Anterior cingulate cortex (tissue), 58 donors: ENCODE measurements at places on chromosomes 1 and 21.
A peak's percentile ranks its signal among the peaks of the same experiment; 100 is the strongest.

- DNase-seq: no peak
Observed at GRCh38 chr1:232686346-232686745, 56.4 kb upstream of the SIPA1L2 start.

DNA sequence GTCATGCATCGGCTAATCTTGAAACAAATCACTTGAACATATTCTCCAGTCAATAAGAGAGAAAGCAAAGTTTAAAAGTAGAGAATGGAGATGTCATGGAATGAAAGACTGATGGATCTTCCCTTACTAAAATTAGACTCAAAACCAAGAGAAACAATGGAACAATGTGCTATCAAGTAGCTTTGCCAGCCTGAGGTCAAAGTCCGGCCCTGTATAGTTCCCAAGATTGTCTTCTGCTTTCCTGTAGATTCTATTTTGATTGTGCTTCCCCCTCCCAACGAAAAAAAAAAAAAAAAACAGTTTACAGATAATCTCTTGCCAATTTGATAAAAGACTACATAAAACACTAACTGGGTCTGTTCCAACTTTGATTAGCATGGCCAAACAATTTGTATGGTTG lies 40.8 kb upstream of the KIRREL1 start:
- DNase-seq: no peak

- DNase-seq: no peak
Observed at GRCh38 chr1:78250201-78250600, 204.4 kb downstream of the GIPC2 start.

DNA sequence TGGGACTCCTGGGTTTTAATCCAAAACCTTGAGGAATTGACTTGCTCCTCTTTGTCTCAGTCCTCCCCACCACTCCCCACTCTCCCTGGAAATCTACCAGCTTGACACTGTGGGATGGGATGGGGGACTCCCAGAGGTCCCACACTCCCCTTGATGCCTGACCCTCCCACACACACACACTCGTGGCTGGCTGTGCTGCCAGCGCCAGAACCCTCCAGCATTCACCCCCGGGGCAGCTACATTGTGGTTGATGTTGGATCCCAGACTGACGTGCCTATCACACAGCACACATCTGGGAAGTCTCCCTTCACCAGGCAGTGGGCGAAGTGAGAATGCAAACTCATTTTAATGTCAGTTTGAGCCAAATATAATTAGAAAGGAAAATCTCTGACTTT lies 10.0 kb downstream of the KIRREL1 start:
- DNase-seq: no peak

GRCh38 chr1:16385659-16386453 lies 18.8 kb downstream of the SZRD1 start:
- DNase-seq: no peak

DNA sequence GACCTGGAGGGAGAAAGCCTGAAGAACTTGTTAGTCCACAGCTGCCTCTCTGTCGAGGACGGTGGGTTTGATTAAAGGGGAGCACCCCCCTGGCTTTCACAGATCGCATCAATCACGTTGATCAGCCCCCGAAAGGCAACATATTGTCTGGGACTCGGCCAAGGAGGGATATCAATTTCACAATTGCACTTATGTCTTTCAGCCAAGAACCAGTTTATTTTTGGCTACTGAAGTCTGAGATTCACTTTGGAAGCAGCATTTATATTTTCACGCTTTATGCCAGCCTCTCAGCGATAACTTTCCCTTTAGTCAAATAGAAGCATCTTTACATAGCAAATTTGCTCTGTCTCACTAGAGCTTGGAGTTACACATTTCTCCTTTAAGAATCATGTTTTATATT lies 253.2 kb upstream of the RRP15 start:
- no peak for DNase-seq

- DNase-seq: no peak
Observed at GRCh38 chr1:25072461-25072860, 142.4 kb upstream of the RUNX3 start.

GRCh38 chr1:150150133-150151021 lies 661 bp downstream of the PLEKHO1 start:
- no peak for DNase-seq

GRCh38 chr1:219757890-219758289 lies 145.0 kb upstream of the ZC3H11B start:
- DNase-seq: no peak

- DNase-seq: no peak
Observed at GRCh38 chr1:145886390-145886789, 724 bp upstream of the ANKRD35 start.

GRCh38 chr1:46523496-46524353 lies 27.7 kb downstream of the KNCN start:
- DNase-seq: no peak

- no peak for DNase-seq
Observed at GRCh38 chr1:22115286-22115685, 27.6 kb downstream of the WNT4 start.

DNA sequence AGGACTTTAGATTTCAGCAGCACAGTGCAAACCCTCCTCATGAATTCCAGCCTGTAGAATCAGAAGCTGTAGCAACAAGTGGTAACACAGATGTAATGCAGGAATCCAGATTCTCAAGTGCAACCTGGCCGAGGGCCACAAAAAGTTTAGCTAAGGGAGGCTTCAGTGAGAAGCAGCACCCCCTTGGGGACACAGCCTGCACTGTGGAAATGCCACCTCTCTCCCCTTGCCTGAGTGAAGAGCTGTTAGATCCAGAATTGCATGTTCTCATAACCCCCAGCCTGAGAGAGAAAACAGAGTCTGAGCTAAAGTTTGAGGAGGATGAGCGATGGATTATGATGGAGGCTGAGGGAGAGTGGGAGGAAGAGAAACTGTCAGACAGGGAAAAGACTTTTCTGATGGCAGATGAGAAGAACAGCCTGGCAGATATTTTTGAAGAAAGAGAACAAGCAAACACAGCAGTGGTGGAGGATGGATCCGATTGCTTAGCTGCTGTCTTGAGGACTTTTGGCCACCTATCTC lies 80.5 kb upstream of the BMP8A start:
- peak; percentile 20 for DNase-seq

DNA sequence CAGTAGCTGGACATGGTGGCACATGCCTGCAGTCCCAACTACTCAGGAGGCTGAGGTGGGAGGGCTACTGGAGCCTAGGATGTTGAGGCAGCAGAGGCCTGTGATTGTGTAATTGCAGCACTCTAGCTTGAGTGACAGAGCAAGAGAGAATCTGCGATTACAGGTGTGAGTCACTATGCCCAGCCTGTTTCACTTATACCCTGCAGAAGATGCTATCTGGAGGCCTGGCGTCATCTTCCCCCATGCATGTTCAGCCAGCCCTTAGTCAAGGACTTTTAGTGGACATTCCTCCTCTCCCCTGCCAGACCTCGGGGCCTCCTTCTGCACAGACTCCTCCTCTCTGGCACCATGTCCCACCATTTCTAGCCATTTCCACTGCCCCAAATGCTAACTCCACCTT lies 36.3 kb upstream of the RCC2 start:
- no peak for DNase-seq

- DNase-seq: no peak
Observed at GRCh38 chr21:44856131-44856530, 17.4 kb downstream of the PTTG1IP start.

DNA sequence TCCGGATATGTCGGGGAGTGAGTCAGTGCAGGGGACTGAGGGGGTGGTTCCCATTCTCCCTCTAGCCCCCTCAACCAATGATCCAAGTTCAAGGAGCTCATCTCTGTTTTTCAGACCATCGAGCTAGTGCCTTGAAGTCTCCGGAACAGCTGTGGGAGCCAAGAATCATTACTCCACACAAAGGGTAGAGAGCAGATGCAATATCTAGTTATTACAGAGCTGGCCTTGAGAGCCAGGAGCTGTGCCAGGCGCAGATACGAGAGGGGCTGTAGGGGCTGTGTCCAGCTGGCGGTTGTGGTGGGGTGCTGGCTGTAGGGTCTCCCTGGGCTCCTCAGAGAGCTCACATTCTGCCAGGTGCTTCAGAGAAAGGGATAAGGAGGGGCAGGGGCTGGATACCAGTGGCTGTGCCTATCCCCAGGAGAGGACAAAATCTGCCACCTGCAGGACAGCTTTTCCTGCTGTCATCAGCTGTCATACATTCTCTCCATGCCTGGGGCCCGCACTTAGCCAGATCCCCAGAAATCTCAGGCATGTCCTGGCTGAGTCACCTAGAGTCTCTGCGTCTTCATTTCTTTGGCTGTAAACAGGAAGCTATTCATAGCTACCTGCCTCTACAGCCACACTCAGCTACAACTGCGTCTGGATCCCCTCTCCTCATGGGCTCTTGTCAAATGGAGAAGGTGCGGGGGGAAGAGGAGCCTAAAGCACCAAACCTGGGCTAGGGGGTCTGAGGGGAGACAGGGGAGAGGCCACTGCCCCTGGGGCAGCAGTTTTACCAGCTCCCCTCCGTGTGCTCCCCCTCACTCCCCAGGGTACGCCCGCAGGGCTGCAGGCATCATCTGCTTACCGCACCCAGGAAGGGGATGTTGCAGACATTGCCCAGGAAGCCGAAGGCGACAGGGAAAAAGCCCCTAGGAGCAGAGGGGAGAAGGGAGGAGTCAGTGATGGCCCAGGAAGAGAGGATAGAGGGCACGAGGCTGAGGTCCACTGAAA lies 2.4 kb upstream of the KISS1 start:
- DNase-seq: no peak

DNA sequence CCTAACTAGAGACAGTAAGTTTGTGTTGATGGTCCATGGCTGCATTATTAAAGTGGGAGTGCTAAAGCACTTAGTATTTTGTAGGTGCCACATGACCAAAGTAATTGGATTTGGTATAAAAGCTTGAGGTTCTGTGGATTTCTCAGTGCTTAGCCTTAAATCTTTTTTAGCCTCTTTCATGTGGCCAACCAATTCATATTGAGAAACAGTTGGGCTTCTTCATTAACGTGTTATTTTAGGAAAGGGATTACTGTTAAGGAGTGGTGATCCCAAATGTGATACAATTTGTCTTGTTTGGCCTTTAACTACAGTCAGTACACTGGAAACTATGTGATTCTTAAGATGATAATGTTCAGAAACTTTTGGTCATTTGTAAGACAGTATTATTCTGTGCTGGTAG lies 25.5 kb downstream of the MAN1A2 start:
- no peak for DNase-seq

DNA sequence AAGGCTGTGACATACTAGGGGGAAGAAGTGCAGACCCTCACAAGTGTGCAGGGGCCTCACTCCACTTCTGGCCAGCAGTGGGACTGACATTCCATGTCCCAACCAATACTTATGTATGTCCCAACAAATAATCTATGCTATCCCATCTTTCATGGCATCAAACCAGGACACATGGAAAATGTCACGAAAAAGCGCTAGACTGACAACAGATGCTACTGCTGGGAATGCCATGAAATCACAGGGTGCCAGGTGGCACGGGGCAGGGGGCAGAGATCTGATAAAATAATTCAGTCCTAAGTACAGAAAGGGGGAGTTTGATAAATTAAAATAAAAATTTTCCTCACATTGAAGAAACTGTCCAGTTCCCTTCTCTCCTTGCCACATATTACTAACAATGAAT lies 27.6 kb upstream of the BCAS2 start:
- DNase-seq: no peak

GRCh38 chr21:42219606-42220137 lies 732 bp downstream of the ABCG1 start:
- DNase-seq: peak; percentile 38

GRCh38 chr1:201354901-201355295 lies 22.6 kb downstream of the TNNT2 start:
- DNase-seq: no peak

DNA sequence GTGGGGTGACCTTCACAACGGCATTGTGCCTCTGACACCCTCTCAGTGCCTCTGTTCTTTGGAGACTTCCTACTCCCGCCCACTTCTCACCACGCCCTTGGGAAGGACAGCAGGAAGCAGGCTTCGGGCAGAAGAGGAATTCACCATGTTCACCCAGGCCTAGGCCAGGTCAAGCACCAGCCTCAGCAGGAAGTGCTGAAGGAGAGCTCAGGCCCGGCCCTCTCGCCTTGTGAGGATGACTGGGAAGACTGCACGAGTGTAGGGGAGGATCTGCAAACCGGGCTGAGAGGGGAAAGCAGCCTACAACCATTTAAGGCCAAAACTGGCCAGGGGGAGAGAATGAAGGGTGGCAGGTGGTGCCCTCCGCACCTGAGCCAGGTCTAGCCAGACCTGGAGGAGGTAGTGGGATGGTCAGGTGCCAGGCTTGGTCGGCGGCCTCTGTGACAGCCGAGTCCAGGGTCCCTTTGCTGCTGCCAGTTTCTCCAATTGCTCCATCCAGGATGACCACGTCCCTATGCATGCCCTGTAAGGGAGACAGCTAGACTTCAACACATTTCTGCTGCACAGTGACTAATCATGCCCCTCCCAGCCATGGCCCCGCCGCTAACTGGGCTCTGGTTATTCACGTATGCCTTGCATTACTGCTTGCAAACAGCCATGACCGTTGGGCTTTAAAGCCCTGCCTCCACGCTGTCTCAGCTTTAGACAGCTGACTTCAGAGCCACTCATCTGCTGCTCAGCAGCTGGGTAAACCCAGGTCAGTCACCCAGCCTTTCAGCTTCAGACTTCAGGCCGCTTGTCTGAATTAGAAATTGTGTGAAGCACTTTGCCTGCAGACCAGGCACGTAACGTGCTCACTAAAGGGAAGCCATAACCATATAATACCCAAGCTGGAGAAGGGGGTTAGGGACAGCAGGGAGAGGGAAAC lies 8.9 kb downstream of the MRTO4 start:
- no peak for DNase-seq

DNA sequence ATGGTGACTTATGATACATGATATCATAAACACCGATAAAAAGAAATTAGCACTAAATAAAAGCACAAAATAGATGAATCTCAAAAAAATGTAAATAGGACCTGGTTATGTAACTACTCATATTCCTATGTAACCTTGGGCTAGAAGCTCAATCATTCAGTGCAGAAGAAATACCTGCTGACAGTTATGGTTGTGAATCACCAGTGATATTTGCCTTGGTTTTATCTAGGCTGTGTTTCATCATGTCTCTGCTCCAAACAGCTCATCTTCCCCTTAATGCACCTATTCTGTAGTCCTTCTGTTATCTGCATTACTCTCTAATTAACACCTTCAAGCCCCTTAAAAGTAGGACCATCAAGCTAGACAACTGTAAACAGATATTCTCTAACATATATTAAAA lies 16.3 kb upstream of the PIGC start:
- DNase-seq: no peak

DNA sequence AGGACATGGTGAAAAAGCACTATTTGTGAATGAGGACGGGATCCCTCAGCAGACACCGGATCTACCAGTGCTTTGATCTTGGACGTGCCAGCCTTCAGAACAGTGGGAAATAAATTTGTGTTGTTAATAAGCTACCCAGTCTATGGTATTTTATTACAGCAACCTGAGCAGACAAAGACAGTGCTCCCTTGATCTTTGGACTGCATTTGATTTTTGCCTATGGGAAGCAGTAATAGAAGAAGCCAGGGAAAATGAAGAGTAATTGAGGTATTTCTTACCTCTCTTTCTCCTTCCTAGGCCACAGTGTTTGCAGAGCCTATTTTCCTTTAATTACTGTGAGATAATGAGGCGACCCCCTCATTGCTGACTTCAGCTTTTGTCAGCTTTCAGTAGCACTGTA lies 87.9 kb downstream of the PDE4B start:
- DNase-seq: no peak

- DNase-seq: no peak
Observed at GRCh38 chr1:222909586-222909985, 94.7 kb downstream of the DISP1 start.

GRCh38 chr1:159152031-159152430 lies 19.4 kb upstream of the CADM3 start:
- no peak for DNase-seq

- no peak for DNase-seq
Observed at GRCh38 chr1:79004916-79005315, 1.6 kb downstream of the ADGRL4 start.

GRCh38 chr1:202107321-202107761 lies 15.4 kb upstream of the GPR37L1 start:
- no peak for DNase-seq

GRCh38 chr1:183958958-183959357 lies 78.6 kb downstream of the COLGALT2 start:
- no peak for DNase-seq
